ENCODE measurements at places on chromosomes 2 and 18.
A peak's percentile ranks its signal among the peaks of the same experiment; 100 is the strongest.

- no peak for DNase-seq
These were observed 91.4 kb upstream of the FHL2 start for GRCh38 chr2:105490204-105490603.

DNA sequence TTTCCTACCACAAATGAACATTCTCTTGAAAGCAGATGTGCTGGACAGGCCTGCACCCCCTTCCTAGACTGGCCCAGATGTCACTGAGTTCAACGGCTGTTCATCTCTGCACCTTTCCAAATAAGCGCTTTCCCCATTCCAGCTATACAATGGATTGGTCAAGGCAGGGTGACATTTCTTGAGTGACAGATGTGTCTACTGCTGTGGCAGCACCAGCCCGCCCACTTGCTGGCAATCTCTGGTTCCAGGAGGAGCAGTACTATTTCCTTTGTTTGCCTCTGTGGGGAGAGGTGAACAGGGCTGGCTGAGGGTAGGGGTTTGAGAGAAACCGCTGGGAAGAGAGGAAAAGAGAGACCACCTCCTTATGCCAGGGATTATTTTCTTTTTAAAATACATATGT, 269.5 kb upstream of the POU3F3 start:
- DNase-seq, result no peak

GRCh38 chr2:163455815-163456214, 280.0 kb downstream of the FIGN start:
- DNase-seq, result no peak

DNA sequence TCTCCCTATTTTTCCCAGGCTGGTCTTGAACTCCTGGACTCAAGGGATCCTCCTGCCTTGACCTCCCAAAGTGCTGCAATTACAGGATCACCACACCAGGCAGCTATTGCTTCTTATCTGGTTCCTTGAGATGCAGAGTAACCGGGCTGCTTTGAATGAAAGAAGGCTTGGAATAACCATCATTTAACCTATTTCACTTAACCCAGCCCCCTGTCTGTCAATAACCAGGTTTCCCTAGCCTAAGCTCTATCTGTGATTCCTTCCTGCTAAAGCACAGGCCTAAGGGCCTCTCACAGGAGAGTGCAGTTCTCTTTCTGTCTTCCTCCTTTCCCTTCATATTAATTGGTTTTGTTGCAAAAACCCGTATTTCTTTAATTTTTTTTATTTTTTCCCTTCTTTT, 393.5 kb upstream of the RAB12 start:
- DNase-seq, result no peak

DNA sequence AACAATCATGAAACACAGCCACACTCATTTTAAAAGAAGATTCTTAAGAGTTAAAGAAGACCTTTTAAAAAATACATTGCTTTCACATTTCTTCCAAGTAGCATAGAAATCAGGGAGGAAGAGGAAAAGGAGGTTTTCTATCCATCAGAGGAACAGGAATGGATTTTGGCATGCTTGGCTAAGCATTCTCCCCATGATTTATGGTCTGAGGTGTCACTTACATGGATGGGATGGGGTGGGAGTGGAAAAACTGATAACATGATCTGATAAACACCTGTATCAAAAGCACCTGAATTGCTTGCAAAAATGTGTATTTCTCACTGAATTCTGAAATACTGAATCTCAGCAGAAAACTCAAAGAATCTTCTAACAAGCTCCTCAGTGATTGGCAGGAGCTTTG, 265.9 kb downstream of the NRXN1 start:
- no peak for DNase-seq

- DNase-seq, result no peak
These were observed 611 bp downstream of the NOL10 start for GRCh38 chr2:10688921-10689807.

GRCh38 chr2:232028631-232029030, 67.1 kb downstream of the DIS3L2 start:
- peak; percentile 46 for DNase-seq

Data from forelimb muscle (tissue), 1 donor.